ENCODE measurements at places on chromosomes 11 and 22.

DNA sequence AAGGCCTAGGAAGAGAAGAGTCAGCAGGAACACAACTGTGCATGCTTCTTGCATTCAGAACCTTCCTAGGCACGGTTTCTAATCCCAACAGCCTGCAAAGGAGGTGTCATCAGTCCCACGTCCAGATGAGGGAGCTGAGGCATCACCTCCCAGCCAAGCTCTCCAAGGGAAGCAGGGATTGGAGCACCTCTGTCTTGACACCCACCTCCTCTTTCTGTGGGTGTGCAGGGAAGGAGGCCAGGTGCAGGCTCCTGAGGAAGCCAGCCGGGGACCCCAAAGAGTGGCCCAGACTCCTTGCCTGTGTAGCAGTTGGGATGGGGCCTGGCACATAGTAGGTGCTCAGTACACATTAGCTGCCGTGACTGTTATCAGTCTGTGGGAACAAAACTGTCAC lies 2.0 kb downstream of the PNPLA5 start:
- DNase-seq, result no peak

GRCh38 chr11:10298342-10298741 lies 4.3 kb upstream of the SBF2 start:
- peak; percentile 77 for DNase-seq

DNA sequence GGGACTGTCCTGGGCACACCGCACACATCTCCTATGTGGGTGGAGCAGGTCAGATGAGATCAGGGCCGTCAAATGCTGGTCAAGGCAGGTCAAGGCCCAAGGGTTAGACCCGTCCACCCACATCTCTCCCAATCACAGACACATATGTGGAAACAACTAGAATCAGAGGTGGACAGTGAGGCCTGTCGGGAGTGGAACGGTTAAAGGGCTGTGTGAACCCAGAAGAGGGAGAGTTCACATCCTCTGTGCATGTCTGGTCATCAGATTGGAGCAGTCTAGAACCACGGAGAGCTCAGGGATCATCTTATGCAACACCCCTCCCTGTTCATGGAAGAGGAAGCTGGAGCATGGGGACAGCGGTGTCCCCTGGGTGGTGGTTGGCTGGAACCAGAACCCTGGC lies 5.9 kb downstream of the ARL2 start:
- no peak for DNase-seq

DNA sequence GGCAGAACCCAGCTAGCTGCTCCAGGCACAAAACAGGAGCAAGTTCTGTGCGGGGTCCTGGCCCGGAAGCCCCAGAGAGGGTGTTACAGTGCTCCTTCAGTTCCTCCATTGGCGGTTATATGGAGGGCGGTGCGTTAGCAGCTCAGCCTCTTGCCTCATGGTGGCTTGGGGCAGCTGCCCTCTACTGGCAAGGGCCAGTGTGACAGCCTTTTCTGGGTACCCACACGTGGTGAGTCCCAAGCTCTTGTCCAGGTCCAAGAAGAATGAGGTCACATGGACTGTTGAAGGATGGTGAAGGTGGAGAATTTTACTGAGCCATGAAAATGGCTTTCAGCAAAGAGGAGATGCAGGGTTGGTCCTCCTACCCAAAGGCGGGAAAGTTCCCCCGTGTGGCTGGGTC lies 100.5 kb downstream of the WT1 start:
- DNase-seq, result no peak

GRCh38 chr11:57318178-57318577 lies 6.6 kb downstream of the TNKS1BP1 start:
- no peak for DNase-seq

Data from stimulated activated effector memory CD8-positive, alpha-beta T cell treated with anti-CD3 and anti-CD28 coated beads, Interleukin-12 subunit alpha, Interleukin-12 subunit beta, amount 100 ng/mL, for 72 hours (primary cell).